Liver (tissue), 10 donors: ENCODE measurements at places on chromosomes 6 and 20.

DNA sequence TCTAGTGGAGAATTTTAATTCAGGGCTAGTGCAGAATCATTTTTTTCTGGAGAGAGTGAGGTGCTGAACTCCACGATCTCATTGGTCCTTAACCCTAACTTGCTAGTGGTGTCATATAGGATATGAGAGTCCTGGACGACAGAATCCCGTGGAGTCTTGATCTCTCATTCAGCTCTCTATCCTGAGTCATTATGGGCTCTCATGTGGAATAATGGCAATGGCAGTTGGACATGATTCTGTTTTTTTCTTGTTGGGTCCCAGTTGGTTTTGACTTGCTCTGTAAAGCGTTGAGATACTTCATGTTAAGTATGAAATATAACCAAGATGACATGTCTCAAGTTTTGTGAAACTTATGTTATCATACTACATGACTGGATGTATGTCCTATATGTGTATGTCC lies 6.3 kb upstream of the RNF144B start:
- no peak for DNase-seq

- DNase-seq: no peak
Observed at GRCh38 chr6:150987855-150988464, 122.5 kb downstream of the MTHFD1L start.

- no peak for DNase-seq
Observed at GRCh38 chr6:153942361-153942760, 96.7 kb upstream of the OPRM1 start.

- no peak for DNase-seq
Observed at GRCh38 chr6:139862311-139862710, 487.9 kb upstream of the CITED2 start.

DNA sequence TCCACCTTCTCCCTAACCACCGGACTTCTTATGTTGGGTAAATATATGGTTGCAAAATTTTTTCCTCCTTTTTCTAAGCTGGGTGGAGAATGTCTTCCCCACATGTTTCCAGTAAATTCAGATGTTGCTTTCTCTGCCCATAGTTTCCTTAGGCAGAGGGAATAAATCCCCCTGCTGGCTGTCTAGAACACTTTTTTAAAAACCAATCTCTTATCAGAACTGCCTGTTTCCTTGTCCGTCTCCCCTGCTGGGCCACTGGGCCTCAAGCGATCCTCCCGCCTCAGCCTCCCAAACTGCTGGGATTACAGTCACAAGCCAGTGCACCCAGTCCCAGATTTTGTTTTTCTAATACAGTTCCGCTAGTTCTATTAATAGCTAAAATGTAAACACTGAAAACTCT lies 9.9 kb upstream of the WFDC2 start:
- no peak for DNase-seq

DNA sequence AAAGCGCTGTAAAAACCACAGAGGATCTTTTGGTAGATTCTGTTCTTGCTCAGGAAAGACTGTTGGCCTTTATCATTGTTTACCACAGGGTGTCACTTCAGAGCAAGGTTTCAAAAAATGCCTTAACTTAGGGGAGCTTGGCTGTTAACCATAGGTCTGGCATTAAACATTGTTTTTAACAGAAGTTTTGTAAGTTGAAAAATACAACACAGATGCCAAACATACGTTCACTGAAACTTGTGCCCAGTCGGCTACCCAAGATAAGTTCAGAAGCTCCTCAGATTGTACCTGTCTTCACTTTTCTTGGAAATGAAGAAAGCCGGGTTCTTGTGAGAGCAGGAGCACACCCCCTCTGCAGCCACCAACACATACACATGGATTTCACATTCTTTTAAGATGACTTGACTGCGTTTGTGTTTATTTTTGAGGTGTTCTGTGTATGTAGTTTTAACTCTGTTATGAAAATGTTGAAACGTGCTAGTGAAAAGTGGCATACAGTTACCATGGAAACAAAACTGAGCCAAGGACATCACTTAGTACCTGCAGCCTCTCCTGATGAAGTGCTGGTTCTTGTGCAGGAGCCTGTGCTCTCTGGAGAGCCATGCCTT lies 64.9 kb downstream of the SYCP2L start:
- DNase-seq: no peak

DNA sequence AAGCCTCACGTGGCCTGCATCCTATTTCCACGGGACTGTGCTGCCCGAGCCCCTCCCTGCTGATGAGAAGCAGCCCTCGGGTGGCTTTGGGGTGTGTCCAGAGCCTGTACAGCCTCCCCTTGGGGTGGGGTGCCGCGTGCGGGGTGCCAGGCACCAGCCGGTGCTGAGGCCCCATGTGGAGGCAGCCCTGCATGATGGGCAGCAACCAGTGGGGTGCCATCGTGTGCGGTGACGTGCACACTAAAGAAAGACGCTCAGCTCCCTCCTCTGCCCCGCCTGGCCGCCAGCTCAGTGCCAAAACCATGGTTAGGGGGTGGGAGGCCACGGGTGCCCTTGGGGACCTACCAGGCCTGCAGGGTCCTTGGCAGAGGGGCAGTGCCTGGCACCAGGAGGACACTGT lies 26.2 kb downstream of the NTSR1 start:
- no peak for DNase-seq

DNA sequence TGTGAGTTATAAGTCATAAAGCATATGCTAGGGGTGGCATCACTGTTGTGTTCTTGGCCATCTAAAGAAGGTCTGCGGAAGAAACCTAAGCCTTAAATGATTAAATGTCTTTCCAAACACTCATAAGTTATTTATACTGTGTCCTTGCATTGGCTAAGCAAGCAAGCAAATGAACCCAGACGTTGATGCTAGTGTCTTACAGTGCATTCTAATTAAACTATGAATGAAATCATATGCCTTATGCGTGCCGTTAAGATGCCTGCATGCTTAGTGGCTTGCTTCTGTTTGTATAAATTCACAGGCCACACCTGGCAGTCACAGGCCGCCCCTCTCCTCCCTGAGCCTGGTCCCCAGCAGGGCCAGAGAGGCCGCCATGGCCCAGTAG lies 49.9 kb downstream of the RIN2 start:
- no peak for DNase-seq

DNA sequence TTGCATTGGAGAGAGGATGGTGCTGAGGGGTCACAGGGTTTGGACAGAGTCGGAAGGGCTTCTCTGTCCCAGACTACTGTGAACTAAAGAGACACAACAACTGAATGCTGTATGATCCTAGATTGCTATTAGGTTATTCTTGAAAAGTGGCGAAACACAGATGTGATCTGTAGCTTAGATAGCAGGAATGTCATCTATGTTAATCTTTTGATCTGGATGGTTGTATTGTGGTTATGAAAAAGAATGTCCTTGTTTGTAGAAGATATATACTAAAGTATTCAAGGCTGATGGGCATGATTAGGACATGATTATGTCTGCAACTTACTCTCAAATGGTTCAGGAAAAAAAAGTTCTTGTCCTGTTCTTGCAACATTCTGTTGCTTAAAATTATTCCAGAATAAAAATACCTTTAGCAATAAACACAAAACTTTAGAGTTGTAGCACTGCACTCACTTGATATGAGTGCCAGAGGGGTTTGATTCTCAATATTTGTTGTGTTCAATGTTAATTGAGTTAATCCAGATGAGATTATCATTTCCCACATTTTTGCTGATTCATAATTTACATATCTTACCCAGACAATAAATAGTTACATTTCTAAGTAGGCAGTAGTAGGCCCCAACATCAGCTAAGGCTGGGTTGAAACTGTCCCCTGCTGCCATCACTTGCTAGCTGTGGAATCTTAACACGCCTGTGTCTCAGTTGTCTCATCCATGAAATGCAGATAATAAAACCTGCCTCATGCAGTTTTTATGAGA lies 645.2 kb downstream of the KIF16B start:
- DNase-seq: no peak

DNA sequence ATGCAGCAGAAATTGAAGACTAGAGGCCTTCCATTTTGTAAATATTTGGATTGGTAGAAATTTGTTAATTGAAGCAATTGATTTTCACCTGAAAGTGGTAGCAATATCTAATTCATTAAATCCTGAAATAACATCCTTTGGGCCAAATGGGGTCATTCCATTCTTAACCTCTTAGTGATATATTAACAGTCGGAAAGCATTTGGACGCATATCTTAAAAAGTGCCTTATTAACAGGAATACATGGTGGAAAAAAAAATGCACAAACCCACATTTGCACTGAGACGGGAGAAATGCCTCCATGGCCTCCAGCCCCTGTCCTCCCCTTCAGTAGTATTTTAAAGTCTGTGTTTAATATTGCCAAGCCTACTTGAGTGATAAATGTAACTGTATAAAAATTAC lies 205.5 kb downstream of the TFAP2B start:
- no peak for DNase-seq

DNA sequence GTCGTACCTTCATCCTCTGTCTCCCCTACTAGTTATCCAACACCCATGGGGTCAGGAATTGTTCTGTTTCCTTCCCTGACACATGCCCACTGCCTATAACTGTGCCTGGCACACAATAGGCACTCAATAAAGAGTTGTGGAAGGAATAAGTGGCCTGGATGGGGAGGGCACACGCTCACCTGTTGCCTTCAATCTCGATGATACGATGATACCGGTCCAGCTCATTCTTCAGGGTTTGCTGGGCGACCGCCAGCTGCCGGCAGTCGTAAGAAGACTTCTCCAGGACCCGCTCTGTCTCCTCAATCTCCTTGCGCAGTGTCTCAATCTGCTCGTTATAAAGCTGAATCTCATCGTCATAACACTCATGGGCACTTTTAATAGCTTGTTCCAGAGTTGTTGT lies 32.5 kb downstream of the BFSP1 start:
- no peak for DNase-seq

GRCh38 chr6:53917464-53917842 lies 122.6 kb downstream of the LRRC1 start:
- DNase-seq: no peak

- DNase-seq: no peak
Observed at GRCh38 chr20:42886801-42887200, 302.9 kb downstream of the PTPRT start.

DNA sequence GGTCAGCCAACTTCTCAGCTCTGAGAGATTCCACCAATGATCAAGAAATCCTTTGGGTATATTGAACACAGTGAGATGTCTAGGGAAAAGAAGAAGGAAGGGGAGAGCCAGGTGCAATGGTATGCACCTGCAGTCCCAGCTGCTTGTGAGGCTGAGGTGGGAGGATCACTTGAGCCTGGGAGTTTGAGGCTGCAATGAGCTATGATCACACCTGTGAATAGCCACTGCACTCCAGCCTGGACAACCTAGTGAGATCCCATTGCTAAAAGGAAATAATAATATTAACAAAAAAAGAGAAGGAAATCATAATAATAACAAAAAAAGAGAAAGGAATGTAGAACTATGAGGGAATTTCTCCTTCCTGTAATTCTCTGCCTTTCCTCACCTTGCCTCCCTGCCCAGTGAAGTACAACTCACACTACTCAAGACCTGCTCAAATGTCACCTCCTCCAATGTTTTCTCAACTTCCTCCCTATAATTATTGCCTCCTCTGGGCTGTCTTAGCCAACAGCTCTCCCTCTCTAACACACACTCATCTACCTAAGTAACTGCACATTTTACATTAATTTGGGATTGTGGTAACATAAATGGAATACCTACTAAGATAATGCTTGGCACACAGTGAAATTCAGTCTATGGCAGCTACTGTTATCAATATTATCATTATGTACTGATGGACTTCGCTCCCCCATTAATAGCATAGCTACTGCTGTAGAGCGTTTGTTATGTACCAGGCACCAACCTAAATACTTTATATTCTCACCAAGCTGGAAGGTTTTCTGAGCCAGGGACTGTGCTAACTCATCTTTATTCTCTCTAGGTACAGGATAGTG lies 103.6 kb downstream of the KIF13A start:
- DNase-seq: no peak
